ENCODE measurements at places on chromosomes 5 and 9. TPM values are rescaled to one million over a fixed set of nuclear protein-coding genes. Genes with fewer than 3 reads are reported as not detected.

DNA sequence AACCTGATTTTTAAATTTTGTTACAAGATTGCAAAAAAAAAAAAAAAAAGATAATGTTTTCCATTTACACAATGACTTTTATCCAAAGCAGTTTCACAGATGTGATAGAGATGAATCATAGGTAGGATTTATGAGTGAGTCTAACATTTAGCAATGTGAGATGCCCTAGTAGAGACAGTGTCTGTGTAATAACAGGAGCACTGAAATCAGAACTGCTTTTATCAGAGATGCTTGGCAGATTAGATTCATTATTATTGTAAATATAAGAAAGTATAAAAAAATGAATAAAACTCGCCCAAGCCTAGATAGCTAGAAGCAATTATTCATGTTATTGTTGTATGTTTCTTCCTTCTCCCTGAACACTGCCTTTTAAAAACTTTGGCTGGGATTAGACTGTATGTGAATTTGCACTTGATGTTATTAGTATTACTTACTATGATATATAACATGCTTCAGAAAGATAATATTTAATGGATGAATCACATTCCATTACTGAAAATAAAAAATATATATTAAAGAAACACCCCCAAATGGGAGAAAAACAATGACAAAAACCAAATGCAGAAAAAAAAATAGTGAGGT is 567.3 kb upstream of the KLF4 start:
- no peaks in the 10 kb centered on the region for H3K27me3 ChIP-seq
- peaks cover 10% of the 10 kb centered on the region for H3K36me3 ChIP-seq
- DNase-seq, result peak; percentile 83
- H3K4me3 ChIP-seq, result no peak overlapping the region
- H3K4me1 ChIP-seq, result peaks cover 57% of the 10 kb centered on the region

- H3K27ac ChIP-seq, result no peak overlapping the region
- H3K36me3 ChIP-seq, result no peaks in the 10 kb centered on the region
- no peak for DNase-seq
- H3K4me3 ChIP-seq, result no peak overlapping the region
- no peaks in the 10 kb centered on the region for H3K27me3 ChIP-seq
These were observed 213.5 kb downstream of the SMARCA2 start for GRCh38 chr9:2228641-2229040.

- H3K27me3 ChIP-seq, result no peaks in the 10 kb centered on the region
- no peak for DNase-seq
- H3K36me3 ChIP-seq, result no peaks in the 10 kb centered on the region
These were observed 80.6 kb upstream of the DAB2 start for GRCh38 chr5:39505363-39505762.

DNA sequence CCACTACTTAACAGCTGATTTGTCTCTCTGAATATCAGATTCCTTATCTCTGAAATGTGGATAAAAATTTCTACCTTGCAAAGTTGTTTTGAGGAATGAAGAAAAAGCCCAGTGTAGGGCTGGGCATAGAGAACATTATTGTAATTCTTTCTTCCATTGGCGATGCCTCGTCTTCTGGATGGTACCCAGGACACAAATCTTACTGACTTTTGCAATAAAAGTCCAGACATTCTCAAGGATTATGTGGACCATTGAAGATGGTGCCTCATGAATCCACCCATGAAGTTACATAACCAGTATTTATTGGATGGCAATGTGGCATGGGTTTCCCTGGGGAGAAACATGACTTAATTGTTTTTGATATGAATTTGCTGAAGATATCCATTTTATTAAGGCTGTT is 33.1 kb downstream of the NNT start:
- no peak overlapping the region for H3K27ac ChIP-seq
- DNase-seq, result no peak
- H3K4me3 ChIP-seq, result no peak overlapping the region

- no peaks in the 10 kb centered on the region for H3K27me3 ChIP-seq
- H3K36me3 ChIP-seq, result peaks cover 73% of the 10 kb centered on the region
- peaks cover 51% of the 10 kb centered on the region for H3K4me1 ChIP-seq
- peak overlapping the region; percentile 47 for H3K4me3 ChIP-seq
These were observed 25.7 kb downstream of the PCDHGC5 start for GRCh38 chr5:141514330-141515133.

GRCh38 chr5:1655496-1656270 is 131.9 kb upstream of the LPCAT1 start:
- no peak overlapping the region for H3K4me3 ChIP-seq
- H3K27me3 ChIP-seq, result peaks cover 63% of the 10 kb centered on the region
- DNase-seq, result no peak
- no peak overlapping the region for H3K27ac ChIP-seq
- no peaks in the 10 kb centered on the region for H3K4me1 ChIP-seq

GRCh38 chr9:72424131-72424530 is 59.1 kb upstream of the ZFAND5 start:
- H3K27ac ChIP-seq, result no peak overlapping the region
- H3K36me3 ChIP-seq, result no peaks in the 10 kb centered on the region
- H3K27me3 ChIP-seq, result no peaks in the 10 kb centered on the region

DNA sequence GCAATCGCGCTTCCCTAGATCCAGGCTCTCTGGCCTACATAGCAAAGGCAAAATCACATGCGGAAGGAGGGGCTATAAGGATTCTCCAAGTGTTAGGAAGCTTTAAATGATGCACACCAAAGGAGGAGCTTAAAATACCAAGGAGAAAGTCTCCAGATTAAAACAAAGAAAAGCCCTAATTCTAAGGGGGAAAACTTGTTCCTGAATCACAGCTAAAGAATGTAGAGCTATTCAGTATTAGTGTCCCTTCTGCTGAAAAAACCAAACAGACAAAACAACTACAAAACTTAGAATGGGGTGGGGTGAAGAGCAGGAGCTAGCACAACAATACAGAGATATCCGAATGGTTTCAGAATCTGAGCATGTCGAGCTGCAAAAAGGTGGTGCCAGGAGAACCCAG is 213.7 kb downstream of the DCP2 start:
- H3K4me3 ChIP-seq, result no peak overlapping the region
- H3K4me1 ChIP-seq, result peaks cover 13% of the 10 kb centered on the region
- DNase-seq, result no peak

DNA sequence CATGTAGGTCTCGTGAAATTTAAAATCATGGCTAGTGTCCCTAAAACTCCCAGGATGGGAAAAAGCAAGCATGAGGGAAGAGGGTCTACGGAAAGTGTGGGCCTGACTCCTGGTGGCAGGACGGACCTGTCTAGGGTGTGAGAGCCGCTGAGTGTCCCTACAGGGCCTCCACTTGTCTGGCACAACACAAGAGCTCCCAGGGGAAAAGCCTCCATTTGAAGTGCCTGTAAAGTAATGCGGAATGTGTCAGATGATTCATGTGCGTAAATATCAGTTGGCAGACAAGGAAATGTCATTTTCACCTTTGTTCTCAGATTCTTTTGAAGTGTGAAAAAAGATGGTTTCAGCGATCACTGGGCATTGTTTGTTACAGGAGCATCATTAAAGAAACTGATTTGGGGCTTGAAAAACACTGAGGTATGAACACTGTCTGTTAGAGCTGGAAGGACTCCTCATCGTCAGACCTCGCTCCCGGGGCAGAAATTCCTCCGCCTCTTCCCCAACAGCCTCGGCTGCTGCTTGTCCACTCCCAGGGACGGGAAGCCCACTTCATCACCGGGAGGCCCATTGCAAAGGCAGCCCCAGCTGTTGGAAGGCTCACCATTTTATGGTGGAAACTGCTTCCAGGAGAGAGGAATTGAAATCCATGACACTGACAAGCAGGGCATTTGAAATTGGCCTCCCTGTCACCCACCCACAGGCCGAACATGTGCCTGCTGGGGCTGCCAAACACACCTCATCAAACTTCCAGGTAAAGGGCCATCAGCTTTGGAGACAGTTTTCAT is 240.8 kb downstream of the FSTL4 start:
- H3K36me3 ChIP-seq, result no peaks in the 10 kb centered on the region
- peaks cover 17% of the 10 kb centered on the region for H3K4me1 ChIP-seq
- peaks cover under 1% of the 10 kb centered on the region for H3K27me3 ChIP-seq
- H3K27ac ChIP-seq, result no peak overlapping the region

DNA sequence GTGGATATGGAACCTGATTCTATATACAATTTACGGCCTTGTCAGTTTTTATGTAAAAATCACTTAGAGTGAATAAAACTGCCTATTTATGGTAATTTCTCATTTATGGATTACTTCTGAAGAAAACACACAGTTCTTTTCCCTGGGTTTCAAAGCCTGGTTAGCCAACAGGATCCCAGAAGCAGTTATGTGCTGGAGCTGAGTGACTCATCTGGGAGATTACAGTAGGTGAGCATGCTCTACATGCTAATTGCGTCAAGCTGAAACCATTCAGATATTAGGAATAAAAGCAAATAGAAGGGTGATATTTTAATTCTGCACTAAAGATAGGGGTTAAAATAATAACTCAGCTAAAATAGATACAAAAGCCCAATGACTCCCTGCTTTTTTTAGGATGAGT is 47.8 kb downstream of the PDE4D start:
- no peaks in the 10 kb centered on the region for H3K36me3 ChIP-seq
- DNase-seq, result peak; percentile 38
- peaks cover 69% of the 10 kb centered on the region for H3K27me3 ChIP-seq
- no peak overlapping the region for H3K27ac ChIP-seq
- H3K4me3 ChIP-seq, result no peak overlapping the region
- H3K4me1 ChIP-seq, result peaks cover 5% of the 10 kb centered on the region

DNA sequence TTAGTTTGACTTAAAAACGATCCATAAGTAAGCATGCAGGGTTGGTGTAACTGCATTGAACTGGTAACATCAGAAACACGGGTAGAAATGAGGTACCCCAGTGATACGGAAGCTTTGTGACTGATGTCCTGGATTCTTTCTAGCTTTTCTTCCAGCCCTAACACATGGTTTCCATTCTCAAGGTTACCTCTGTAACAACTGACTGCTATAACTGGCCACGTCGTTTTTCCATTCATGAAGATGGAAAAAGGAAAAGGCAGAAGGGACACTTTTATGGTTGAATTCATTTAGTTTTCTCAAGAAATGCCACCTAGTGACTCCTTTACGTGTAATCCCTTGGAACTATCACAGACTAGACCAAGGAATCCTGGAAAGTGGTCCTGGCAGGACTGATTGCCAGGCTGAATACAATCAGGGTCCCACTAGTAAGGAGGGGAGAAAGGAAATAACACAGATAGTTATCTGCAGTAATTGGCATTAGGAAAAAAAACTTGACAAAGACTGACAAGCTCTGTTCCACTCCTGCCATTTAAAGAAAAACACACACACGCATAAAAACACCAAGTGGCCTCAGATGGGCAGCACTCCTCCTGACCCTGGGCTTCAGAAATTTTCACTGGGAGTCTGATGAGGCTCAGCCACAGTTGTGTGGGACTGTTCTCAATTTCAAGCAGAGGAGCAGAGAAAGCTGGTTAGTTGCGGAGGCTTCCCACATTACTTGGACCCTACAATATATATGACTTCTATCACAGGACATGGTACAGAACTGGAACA is 77.5 kb upstream of the ZNF169 start:
- no peak for DNase-seq
- peak overlapping the region; percentile 54 for H3K27ac ChIP-seq
- H3K36me3 ChIP-seq, result peaks cover 98% of the 10 kb centered on the region
- H3K4me1 ChIP-seq, result peaks cover 20% of the 10 kb centered on the region

DNA sequence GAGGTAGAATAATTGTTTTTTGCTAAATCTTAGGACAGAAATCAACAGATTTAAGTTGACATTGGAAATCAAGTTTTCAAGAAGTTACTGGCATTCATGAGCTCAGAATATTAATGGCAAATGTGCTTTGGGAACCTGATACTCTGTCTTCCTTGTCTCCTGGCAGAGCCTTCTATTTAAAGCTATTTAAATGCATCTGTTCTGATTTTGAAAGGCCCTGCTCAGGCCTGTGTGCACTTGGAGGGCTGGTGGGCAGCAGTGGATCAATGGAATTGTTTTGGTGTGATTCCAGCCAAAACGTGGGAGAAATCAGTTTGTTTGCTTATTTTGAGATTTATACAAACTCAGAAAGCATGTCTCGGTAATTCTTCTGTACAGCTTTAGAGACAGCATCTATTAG is 38.5 kb downstream of the FBXL7 start:
- DNase-seq, result no peak
- H3K4me1 ChIP-seq, result no peaks in the 10 kb centered on the region
- H3K4me3 ChIP-seq, result no peak overlapping the region

GRCh38 chr5:107020626-107021025 is 650.1 kb downstream of the EFNA5 start:
- H3K27ac ChIP-seq, result no peak overlapping the region
- no peaks in the 10 kb centered on the region for H3K27me3 ChIP-seq
- no peak for DNase-seq
- no peaks in the 10 kb centered on the region for H3K36me3 ChIP-seq
- peaks cover 8% of the 10 kb centered on the region for H3K4me1 ChIP-seq

GRCh38 chr5:111582451-111582850 is 70.1 kb upstream of the STARD4 start:
- H3K27ac ChIP-seq, result no peak overlapping the region
- H3K4me1 ChIP-seq, result peaks cover 13% of the 10 kb centered on the region

- no peak overlapping the region for H3K4me3 ChIP-seq
- DNase-seq, result no peak
These were observed 22.6 kb downstream of the LAMC3 start for GRCh38 chr9:131031642-131032005.

DNA sequence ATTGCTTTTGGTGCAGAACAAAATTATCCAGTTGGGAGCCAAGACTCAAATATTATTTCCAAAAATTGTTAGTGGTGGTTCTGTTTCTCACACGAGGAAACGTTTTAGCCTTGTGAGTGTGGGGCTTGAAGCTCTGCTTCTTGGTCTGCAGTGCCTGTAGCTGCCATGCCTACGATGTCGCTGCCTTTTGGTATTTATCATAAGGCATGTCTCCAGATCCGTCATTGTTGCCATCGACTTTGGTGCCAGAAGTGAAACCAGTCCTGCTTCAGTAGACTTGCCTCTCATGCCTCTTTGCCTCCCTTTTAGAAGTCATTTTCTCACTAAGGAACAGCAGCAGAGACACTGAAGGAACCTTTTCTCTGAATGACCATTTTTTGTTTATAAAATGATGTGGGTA is 29.7 kb upstream of the CATSPER3 start:
- peaks cover 58% of the 10 kb centered on the region for H3K36me3 ChIP-seq
- no peaks in the 10 kb centered on the region for H3K27me3 ChIP-seq
- DNase-seq, result no peak

DNA sequence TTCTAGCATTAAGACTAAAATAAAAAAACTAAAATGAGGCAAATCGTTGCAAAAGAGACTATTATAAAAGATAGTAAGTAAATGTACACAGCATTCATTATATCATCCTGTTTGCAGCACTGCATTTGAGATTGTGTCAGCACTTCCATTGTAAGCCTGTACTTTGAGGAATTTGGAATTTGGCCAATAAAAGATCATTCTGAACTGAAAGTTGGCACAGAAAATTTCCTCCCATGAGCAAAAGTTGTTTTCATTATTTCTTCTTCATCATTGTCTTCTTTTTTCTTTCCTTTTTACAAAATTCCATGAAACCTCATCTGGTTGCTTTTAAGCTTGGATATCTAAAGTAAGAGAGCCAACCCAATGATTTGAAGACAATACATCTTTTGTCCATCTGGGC is 199.3 kb upstream of the ADAMTSL1 start:
- DNase-seq, result peak; percentile 66
- no peaks in the 10 kb centered on the region for H3K27me3 ChIP-seq
- peaks cover 10% of the 10 kb centered on the region for H3K4me1 ChIP-seq

Gene BHMT2
- not detected for total RNA-seq

Gene IFNK
- total RNA-seq, result not detected

Gene CAMK4
- total RNA-seq, result 0.21 TPM

Gene CORO2A
- total RNA-seq, result 3.4 TPM

Gene CFAP90
- total RNA-seq, result not detected

Gene P4HA2
- 91.1 TPM for total RNA-seq

Gene FBP2
- not detected for total RNA-seq
